ENCODE measurements at places on chromosomes 7 and 10.

- no peak for DNase-seq
Observed at GRCh38 chr7:67843615-67844014, 847.0 kb downstream of the TYW1 start.

DNA sequence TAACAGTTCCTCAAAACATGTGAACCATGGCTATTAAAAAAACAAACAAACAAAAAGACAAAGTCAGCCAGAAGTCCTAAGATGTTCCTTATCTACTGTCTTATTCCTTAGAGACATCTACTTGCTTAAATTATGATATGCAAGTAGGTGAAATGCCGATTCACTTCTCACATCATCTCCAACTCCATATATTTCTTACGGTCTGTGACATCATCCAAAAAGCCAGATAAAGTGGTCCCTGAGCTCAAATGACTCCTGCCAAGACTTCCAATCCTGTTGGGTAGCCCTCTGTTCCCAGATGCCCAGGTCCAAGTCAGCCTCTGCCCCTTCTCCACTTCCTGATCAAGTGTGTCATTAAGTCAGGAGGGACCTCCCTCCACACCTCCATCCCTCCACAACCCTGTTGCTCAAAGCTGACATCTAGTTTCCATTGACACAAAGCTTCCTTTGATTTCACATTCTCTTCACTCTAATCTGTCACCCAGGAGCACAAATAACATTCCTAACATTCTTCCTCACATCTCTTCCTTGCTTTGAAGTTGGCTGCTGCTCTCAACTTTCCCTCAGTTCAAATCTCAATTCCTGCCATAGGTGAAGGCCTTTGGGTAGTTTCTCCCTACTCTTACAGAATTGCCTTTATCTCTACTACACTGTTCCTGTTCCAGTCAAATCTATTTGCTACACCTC lies 56.1 kb upstream of the PDLIM1 start:
- no peak for DNase-seq

- no peak for DNase-seq
Observed at GRCh38 chr10:78903341-78903940, 165.3 kb upstream of the ZMIZ1 start.

- DNase-seq: no peak
Observed at GRCh38 chr7:157526005-157526912, 189.5 kb downstream of the DNAJB6 start.

GRCh38 chr10:35600193-35600592 lies 4.9 kb upstream of the GJD4 start:
- no peak for DNase-seq

DNA sequence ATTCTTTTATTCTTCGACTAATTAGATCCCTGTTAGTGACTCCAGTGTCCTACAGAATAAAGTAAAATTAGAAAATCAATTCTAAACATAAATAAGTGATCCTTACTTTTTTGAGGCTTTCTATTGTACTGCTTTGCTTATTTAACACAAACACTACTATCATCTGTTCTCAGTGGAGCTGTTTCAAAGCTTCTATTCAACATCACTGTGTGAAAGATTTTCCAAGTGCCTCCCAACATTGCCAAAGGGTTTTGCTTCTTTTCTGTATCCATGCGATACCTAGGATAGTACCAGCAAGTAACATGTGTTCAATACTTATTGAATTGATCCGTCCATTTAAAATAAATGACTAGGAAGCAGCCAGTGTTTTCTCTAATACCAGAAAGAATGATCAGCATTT lies 125.7 kb downstream of the ARHGAP21 start:
- no peak for DNase-seq

- peak; percentile 74 for DNase-seq
Observed at GRCh38 chr7:100895956-100896731, 456 bp upstream of the ACHE start.

GRCh38 chr7:101725921-101726320 lies 91.5 kb upstream of the CUX1 start:
- no peak for DNase-seq

- DNase-seq: no peak
Observed at GRCh38 chr10:104032144-104032775, 53.4 kb downstream of the COL17A1 start.

All from NCI-H2171 treated with DMSO at 0.1 percent for 48 hours (cell line).